Nasal cavity respiratory epithelium epithelial cell of viscerocranial mucosa (primary cell): ENCODE measurements at places on chromosomes 6 and 20. TPM values are rescaled to one million over a fixed set of nuclear protein-coding genes. Genes with fewer than 3 reads are reported as not detected.

Gene MRAP2
- total RNA-seq = under 0.01 and 1.5 TPM in 2 replicates

Gene LY6G6C
- under 0.01 TPM in 1 of 2 replicates, not detected in the other for total RNA-seq

Gene PLCB1
- total RNA-seq = 0.34 and 1.4 TPM in 2 replicates

Gene MYBL2
- total RNA-seq = 0.07 and 0.34 TPM in 2 replicates

Gene CLDN20
- not detected in 2 replicates for total RNA-seq

Gene TENT5A
- 16.4 and 24.4 TPM in 2 replicates for total RNA-seq

Gene TMEM151B
- under 0.01 and 0.07 TPM in 2 replicates for total RNA-seq

Gene ARFGEF3
- total RNA-seq = 8.9 and 17.8 TPM in 2 replicates

Gene MOXD1
- total RNA-seq = 0.07 and 0.34 TPM in 2 replicates

Gene TMEM170B
- total RNA-seq = 0.34 and 0.43 TPM in 2 replicates

Gene ZNF391
- 1.0 and 6.5 TPM in 2 replicates for total RNA-seq

Gene CD24
- 877 and 1,120 TPM in 2 replicates for total RNA-seq

Gene KHDC1L
- not detected in 2 replicates for total RNA-seq

Gene SLC22A23
- 12.0 and 69.1 TPM in 2 replicates for total RNA-seq

Gene RIPPLY2
- 0.64 TPM in 1 of 2 replicates, not detected in the other for total RNA-seq

Gene FAM50B
- 5.1 and 9.4 TPM in 2 replicates for total RNA-seq

Gene GFOD1
- 33.8 and 41.4 TPM in 2 replicates for total RNA-seq

Gene RNF182
- total RNA-seq = under 0.01 and 0.07 TPM in 2 replicates

Gene FBXO30
- 17.8 and 22.7 TPM in 2 replicates for total RNA-seq

Gene MATN4
- under 0.01 and 0.14 TPM in 2 replicates for total RNA-seq

Gene SLC52A3
- total RNA-seq = 0.34 and 3.5 TPM in 2 replicates

Gene OXT
- not detected in 2 replicates for total RNA-seq

Gene HSPA1L
- 1.0 and 1.1 TPM in 2 replicates for total RNA-seq

Gene NT5DC1
- 2.4 and 6.5 TPM in 2 replicates for total RNA-seq

Gene SLC35A1
- 13.0 and 14.0 TPM in 2 replicates for total RNA-seq

Gene TAAR6
- total RNA-seq = not detected in 2 replicates
